ENCODE measurements at places on chromosomes 5 and 9. TPM values are rescaled to one million over a fixed set of nuclear protein-coding genes. Genes with fewer than 3 reads are reported as not detected.

DNA sequence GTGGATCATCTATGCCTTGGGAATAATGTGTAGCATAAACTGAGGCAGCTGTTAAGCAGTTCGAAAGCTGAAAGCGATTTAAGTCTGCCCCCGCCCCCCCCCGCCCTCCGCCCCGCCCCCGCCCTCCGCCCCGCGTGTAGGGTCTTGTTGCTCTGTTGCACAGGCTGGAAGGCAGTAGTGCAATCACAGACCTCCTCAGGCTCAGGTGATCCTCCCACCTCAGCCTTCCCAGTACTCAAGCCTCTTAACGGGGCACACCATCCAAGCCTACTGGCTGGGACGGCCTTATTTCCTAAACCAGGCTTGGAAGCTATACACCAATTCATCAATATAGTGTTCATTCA lies 945 bp downstream of the ANKDD1B start:
- no peak for DNase-seq

DNA sequence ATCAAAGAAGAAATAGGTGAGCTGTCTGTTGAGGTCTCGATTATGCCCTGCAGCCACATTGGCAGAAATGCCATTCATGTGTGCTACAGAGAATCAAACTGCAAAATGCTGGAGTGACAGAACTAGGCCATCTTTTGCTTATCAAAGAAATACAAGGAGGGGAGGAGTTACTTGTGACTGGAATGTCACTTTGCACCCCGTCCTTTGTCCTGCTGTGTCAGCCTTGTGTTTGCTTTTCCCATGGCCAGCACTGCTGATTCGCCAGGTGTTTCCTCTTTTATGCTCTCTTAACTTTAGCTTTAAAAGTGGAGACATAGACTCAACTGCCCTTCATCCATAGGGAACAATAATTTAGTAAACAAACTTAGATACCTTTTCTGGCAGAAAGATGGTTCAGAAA lies 54.3 kb downstream of the SLC46A2 start:
- DNase-seq, result peak; percentile 73

DNA sequence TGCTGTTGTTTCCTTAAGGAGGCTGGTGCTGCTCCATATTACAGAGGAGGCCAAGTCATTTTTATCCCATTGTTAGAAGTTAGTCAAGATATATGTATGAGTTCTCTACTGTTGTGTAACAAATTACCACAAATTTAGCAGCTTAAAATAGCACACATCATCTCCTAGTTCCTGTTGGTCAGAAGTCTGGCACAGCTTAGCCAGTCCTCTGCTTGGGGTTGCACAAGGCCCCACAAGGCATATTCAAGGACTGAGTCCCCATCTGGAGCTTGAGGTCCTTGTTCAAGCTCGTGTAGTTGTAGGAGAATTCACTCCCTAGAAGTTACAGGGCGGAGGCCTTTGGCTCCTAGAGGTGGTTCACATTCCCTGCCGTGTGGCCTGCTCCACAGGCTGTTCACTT lies 14.7 kb downstream of the MTAP start:
- no peak for DNase-seq

Gene CCDC127
- 1.2 TPM for total RNA-seq

Gene C5orf58
- total RNA-seq, result not detected

GRCh38 chr9:35027860-35028259 lies 38.3 kb downstream of the DNAJB5 start:
- no peak for DNase-seq
